ENCODE measurements at places on chromosomes 11 and 22. TPM values are rescaled to one million over a fixed set of nuclear protein-coding genes. Genes with fewer than 3 reads are reported as not detected.

DNA sequence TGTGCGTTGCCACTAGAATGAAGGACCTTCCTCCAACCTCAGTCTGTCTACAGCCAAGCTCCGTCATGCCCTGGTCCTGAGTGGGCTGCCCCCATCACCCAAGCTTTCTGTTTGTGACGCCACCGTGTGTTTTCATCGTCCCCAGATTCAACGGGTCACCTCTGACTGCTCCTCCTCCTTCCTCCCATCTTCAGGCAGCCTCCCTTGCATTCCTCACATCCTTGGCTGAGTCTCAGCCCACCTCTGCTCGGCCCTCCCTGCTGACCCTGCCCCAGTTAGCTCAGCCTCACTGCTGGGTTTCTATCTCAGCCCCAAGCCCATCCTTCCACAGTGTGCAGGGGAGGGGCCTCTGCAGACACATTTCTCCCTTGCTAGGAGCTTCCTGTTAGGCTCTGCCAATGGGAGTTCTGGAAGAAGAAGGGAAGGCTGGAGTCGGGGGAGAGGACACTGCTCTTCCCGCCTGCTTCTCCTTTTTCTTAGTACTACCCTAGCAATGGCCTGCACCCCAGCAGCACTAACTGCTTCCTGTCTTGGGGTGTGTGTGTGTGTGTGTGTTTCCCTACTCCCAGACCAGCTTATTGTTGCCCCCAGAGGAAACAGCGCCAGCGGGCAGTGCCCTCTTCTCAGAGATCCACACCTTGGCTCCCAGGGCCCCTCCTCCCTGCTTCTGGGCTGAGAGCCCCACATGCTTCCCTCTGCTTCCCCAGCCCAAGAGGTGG lies 5.2 kb downstream of the IFT27 start:
- no peak for DNase-seq

GRCh38 chr11:127218275-127218608 lies 217.7 kb upstream of the KIRREL3 start:
- no peak for DNase-seq

DNA sequence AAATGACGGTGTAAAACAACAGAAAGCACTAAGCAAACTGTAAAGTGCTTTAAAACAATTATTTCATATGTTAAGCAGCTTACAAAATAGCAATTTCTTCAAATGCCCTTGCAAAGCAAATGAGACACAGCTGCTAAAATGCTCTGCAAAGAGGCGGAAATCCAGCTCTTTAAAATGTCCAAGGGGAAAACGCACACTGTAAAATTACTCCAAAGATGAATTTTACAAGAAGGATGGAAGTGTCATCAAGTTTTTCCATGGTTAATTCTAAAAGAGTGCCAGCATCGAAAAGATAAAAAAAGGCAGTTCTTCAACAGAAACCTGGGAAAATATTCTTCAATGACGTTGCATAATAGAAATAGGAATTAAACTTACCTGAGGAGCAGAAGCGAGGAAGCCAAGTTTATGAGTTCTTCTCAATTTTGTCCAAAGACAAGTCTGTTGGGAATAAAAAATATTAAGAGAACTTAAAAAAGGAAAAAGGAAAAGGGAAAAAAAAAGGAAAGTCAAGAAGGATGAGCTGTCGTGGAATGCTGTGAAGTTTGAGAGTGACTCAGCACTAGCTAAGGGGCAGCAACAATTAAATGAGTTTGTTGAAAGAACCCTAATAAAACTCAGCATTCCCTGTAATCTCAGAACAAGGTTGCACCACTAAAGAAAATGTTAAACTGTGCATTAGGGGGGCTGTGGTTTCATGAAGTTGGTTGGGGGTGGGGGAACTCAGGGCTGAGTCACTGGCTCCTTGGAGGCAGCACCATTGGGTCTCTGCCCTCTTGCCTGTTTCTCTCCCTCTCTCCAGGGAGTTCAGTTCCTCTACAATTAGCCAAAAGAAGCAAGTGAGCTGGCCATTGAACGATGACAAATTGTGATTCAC lies 64.2 kb upstream of the BLID start:
- DNase-seq, result no peak

KCNC1 gene
- not detected for total RNA-seq

GRCh38 chr11:70625582-70626518 lies 227.5 kb downstream of the CTTN start:
- no peak for DNase-seq

MOV10L1 gene
- 0.17 TPM for total RNA-seq

- no peak for DNase-seq
These were observed 12.5 kb upstream of the CUL5 start for GRCh38 chr11:107996006-107996776.

GRCh38 chr11:60838132-60838531 lies 3.8 kb upstream of the CCDC86 start:
- DNase-seq, result no peak

KREMEN1 gene
- total RNA-seq, result 22.6 TPM

- DNase-seq, result no peak
These were observed 5.4 kb downstream of the TBC1D10C start for GRCh38 chr11:67409261-67409666.

- no peak for DNase-seq
These were observed 54.7 kb upstream of the CCDC188 start for GRCh38 chr22:20205464-20205963.

DNA sequence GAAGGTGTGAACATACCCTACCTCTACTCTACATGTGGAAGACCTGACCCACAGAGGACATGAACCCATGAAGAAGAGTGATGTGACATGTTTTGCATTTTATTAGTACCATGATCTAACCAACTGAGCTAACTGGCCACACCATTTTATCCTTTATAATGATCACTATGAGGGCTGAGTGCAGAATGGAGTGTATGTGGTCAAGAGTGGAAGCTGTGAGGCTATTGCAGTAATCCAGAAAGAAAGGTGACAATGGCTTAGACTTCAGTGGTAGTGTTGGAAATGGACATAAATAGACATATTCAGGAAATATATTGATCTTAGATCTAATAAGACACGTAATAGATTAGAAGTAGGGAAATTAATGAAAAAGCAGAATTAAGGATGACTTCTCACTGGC lies 3.8 kb downstream of the SRSF8 start:
- DNase-seq, result no peak

PGA5 gene
- 1.7 TPM for total RNA-seq

KCTD14 gene
- total RNA-seq, result 0.70 TPM
